GM10248 (cell line): ENCODE measurements at places on chromosomes 2 and 18.

GRCh38 chr2:209495855-209496585, 72.2 kb downstream of the MAP2 start:
- DNase-seq, result no peak

DNA sequence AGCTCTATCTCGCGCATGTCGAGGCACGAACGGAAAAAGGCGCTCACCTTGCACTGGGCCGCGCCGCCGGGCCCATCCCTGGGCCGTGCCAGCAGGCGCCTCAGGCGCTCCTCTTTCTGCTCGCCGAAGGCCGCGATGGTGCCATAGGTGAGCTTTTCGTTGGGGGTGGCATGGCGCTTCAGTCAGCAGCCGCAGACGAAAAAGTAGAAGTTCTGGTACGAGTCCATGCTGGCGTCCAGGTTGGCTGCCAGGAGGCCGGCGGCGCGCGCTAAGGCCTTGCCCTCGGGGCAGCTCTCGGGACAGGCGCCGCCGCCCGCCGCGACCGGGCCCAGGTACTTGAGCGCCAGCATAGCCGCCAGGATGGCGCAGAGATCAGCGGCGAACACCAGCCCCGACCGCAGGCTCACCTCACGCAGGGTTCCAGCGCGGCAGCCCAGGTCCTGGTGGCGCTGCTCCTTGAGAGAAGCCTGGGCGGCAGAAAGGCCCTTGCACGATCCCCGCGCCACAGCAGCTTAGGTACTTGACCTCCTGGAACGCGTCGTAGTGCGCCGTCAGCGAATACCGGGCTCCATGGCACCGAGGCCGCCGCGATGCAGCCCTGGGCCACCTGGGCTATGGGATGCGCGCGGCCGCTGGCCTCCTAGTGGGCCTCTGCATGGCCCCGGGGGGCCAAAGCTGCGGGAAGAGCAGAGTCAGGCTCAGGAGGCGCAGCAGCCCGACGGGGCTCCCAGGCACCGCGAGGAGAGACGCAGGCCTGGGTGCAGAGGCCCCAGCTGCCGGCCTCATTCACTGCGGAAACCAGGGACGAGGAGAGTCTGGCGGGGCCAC, 12.8 kb downstream of the ALPG start:
- DNase-seq, result no peak

- DNase-seq, result no peak
These were observed 61.9 kb upstream of the EPB41L5 start for GRCh38 chr2:119950966-119951365.

GRCh38 chr2:158478816-158479215, 22.1 kb downstream of the PKP4 start:
- DNase-seq, result no peak

DNA sequence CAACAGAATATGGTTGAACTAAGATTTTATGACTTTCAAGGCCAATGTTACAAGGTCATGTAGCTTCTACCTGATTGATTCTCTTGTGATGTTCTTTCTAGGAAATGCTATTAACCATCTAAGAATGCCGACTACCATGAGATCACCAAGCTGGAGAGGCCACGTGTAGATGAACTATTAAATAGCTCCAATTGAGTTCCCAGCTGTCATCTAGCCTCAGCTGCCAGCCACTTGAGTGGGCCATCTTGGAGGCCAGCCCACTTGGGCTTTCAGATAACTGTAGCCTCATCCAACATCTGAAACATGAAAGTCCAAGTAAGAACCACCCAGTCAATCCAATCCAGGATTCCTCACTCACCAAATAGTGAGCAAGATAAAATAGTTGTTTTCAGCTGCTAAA, 376.9 kb upstream of the TMEFF2 start:
- DNase-seq, result no peak

DNA sequence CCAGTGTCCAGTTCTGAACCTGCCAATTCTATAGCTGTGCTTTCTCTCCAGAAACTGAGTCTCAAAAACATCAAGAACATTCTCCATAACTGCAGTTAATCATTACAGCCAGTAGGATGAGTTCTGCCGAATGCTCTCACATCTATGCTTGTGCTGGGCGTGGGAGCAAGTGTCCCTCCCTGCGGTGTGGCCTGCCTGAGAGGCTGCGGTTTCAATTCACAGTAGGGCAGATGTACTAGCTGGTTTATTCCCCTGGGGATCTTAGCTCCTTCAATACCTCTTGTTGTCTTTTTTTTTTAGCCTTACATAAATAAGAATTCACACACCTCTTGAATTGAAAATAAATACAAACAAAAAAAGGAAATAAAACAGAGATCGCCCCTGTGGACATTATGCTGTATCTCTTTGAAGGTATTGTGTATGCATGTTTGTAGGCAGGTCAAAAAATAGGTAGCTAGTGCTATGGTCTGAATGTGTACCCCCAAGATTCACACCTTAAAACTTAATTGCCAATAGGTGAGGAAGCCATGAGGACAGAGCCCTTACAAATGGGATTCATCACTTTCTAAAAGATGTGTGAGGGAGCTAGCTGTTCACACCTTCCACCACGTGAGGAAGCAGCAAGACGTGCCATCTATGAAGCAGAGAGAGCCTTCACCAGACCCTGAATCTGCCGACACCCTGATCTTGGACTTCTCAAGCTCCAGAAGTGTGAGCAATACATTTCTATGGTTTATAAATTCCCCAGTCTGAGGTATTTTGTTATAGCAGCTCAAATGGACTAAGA, 74.3 kb downstream of the BCL2L11 start:
- DNase-seq, result peak; percentile 65

- DNase-seq, result no peak
These were observed 446.2 kb downstream of the PIK3C3 start for GRCh38 chr18:42401131-42401673.

DNA sequence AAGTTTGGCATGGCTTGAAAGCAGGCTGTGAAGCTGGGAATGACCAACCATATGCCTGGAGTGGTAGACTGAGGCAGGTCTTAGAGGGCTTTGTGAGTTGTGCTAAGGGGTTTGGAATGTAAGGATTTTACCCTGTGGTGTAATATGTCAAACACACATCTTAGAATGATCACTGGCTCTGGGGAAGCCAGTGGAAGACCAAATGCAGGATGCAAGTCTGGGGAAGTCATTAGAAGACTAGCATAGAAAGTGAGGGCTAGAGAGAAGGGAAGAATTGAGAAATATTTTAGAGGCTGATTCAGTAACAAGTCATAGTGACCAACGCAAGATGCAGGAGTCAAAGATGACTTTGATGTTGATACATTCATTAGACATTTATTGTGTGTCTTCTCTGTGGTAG, 3.5 kb upstream of the FHOD3 start:
- DNase-seq, result no peak

DNA sequence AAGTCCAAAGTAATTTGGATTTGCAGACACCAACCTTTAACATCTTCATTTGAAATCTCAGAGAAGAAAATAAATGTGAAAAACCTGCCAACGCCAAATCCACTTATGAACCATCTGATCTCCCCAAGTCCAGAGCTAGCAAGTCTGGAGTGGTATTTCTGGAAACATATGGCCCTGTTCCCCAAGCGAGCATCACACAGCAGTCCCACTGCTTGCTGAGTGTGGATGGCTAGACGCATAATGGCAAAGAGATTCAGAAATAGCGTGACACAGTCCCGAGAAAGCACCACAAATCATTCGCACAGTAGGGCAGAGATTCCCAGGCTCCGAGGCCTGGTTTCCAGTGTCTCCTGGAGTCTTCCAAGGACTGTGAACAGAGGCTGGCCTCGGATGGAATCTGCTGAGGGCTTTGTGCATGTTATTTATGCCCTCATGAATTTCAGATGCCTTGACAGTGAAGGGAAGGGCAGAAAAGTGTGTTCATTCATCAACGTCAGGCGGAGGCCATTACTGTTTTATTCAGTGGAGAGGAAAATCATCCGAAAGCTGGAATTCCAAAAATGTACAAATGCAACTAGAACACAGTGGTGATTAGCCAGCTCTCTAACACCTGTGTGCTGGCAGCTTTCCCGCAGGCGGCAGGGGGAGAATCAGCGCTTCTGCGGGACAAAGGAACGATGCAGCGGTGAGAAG, 417.0 kb downstream of the EIPR1 start:
- DNase-seq, result no peak

DNA sequence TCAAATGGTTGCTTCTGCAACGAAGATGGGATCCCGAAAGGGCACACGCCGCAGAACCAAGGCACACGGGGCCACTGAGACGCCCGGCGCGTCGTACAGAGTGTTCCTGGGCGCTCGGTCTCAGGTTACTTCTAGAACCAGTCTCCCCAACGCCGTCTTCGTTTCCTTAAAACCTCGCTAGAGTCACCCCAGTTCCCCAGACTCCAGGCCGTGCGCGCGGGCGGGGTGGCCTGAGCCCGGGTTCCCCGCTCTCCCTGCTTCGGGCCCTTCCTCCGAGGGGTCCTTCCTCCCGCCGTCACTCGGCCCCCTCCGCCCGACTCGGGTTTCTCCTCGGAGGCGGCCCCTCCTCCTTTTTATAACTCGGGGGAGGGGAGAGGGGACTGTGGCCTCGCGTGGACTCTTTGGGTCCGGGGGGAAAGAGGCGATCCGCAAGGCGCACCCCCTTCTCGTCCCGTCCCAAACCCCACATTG, 774 bp upstream of the FZD7 start:
- DNase-seq, result peak; percentile 59

GRCh38 chr2:49582946-49583345, 428.6 kb upstream of the FSHR start:
- DNase-seq, result no peak

DNA sequence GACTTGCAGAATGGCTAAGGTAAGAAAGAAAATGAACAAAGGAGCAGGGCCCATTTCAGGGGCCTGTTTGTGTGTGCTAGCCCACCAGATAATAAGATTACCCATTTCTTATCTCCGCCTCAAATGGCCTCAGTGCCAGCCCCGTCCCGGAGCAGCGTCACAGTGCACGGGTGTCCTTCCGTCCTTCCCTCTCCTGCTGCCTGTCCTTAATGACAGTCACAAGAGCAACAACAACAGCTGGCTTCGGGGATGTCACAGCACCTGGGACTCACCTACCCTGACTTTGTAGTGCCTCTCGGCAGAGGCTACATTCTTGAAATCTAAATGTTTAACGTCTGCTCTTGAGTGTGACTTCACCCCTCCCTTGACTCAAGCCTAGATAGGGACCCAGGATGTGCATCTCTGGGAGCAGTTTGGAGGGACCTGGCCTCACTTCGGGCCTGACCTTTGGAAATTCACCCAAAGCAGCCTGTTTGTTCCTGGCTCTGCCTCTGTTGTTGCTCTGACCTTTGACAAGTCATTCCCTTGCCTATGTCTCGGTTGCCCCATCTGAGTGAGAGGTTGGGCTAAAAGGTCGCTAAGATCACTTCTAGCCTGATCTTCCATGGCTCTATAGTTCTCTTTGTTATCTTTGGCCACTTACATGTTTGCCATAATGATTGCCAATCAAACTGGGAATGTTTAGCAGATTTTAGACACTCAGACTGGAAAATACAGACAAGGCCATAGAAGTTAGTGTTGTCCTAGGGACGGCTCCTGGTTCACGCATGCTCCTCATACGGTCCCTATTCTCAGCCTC, 122.5 kb downstream of the KLHL29 start:
- no peak for DNase-seq

GRCh38 chr2:178819147-178819875, 12.1 kb upstream of the TTN start:
- DNase-seq, result no peak

GRCh38 chr2:8087480-8087840, 594.4 kb upstream of the ID2 start:
- no peak for DNase-seq

GRCh38 chr18:11366410-11366809, 217.0 kb upstream of the PIEZO2 start:
- DNase-seq, result no peak

DNA sequence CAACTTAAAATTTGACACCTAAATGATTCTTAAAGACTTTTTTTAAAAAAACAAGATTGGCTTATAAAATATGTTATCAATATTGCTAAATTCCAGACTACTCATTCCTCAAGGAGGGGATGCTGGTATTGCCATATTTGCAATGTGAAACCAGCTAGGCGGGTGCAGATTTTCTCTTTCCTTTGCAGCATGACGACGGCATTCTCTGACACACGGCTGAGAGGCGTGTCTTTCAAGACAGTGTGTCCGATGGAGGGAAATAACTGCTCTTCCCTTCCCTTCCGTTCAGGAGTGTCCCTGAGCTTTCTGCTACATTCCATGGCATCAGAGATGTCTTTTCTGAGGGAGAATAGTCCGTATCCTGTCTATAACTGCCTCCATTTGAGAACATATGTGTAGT, 38.2 kb upstream of the CNGA3 start:
- DNase-seq, result no peak

DNA sequence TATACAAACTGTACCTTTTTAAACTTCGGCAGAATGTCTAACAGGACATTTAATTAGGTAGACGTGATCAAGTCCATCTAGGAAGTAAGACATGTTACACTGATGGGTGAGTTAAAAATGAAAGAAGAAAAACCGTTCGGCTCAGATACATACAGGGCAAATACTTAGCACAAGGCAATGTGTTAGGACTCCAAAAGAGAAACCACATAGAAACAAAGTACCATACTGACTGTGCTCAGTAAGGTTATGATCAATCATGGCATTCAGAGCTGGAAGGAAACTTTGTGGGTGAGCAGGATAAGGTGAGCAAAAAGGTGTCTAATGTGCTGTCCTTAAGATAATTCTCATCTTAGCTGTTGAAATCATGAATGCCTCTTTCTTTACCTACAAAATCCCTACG, 211.9 kb downstream of the STK39 start:
- no peak for DNase-seq

DNA sequence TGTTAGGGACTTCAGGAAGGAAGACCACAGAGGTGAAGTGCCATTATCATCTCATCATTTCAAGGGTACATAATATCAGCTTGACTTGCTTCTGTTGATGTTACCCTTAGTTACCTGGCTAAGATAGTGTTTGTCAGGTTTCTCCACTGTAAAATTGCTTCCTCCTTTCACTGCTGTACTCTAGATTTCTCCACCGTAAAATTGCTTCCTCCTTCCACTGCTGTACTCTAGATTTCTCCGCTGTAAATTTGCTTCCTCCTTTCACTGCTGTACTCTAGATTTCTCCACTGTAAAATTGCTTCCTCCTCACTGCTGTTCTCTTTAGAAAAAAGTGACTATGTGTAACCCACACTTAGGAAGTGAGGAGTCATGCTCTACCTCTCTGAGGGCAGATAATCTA, 1460.3 kb downstream of the SUCLG1 start:
- no peak for DNase-seq

- DNase-seq, result no peak
These were observed 61.0 kb downstream of the RBMS1 start for GRCh38 chr2:160432633-160433032.

DNA sequence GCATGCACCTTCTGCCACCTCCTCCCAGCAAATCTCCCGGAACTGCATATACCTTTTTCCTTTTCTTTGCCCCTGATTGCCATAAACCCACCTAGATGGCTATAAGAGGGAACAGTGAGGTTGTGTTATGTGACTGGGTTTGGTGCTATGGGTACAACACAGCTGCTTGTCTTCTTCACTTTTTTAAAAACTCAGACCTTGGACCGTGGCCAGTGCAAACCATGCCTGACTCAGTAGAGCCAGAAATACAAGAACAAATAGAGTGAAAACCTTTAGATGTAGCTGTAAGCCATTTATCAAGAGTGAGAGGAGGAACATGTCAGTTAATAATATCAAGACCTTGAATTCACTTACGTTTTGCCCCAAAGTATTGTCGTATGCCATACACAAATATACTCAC, 267.4 kb upstream of the CHAC2 start:
- DNase-seq, result no peak
